ENCODE measurements at places on chromosomes 3 and 15.

- DNase-seq: no peak
Measured at GRCh38 chr15:79211481-79211880, 71.0 kb upstream of the ANKRD34C start.

GRCh38 chr3:15330031-15330596, 2.3 kb downstream of the SH3BP5 start:
- DNase-seq: no peak

GRCh38 chr15:90035095-90035839, 34.1 kb downstream of the ZNF710 start:
- DNase-seq: no peak

DNA sequence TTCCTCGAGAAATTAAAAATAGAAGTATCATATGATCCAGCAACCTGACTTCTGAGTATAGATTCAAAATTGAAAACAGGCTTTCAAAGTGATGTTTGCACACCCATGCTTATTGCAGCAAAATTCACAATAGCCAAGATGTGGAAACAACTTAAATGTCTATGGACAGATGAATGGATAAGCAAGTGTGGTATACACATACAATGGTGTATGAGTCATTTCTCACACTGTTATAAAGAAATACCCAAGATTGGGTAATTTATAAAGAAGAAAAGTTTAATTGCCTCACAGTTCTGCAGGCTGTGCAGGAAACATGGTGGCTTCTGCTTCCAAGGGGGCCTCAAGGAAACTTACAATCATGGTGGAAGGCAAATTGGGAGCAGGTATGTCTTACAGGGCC, 100.8 kb downstream of the KLF13 start:
- no peak for DNase-seq

DNA sequence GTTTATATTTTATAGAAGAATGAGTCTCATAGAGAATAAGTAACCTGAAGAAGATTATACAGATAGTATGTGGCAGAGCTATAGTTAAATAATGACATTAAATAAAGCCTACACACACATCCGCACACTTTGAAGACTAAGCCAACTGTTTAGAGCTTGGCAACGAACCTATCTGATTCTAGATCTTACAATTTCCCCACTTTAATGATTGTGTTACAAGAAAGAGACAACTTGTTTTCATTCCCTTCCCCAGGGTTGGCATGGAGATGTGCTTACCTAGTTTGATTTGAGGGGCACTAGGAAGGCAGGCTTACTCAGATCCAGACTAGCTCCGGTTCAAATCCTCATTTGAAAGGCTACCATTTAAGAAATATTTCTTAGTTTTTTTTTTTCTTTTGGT, 61.9 kb upstream of the CBLB start:
- no peak for DNase-seq

- no peak for DNase-seq
Measured at GRCh38 chr3:156109989-156110388, 10.4 kb upstream of the KCNAB1 start.

DNA sequence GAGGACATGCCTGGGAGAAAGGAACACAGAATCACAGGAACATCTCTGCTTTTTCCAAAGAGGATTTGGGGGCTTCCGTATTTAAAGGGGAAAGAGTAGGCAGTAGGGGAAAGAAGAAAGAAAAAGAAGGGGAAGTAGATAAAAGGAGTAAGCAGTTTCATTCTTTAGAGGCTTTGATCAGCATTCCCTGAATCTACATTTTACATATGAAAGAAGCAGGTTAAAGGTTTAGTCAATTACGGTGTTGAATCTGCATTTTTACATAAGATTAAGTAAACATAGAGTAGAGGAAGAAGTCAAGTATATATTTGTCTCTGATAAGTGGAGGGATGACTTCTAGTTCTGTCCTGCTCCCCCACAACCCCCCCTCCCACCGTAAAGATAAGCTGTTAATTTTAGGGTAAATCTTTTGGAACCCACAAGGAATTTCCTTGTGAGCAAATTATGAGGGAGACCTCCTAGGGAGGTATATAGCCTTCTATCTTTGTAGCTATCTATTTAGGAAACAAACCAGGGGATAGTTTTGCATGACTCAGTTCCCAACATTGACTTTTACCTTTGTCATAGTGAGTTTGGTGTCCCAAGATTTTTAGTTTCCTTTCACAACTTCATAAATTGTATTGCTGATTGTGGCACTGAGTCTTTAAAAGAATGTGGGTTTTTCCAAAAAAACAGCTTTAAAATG, 8.7 kb upstream of the P2RY12 start:
- no peak for DNase-seq

GRCh38 chr3:108736821-108737220, 20.4 kb downstream of the RETNLB start:
- no peak for DNase-seq

GRCh38 chr3:177646749-177647148, 449.5 kb upstream of the TBL1XR1 start:
- DNase-seq: no peak

GRCh38 chr3:159947220-159947619, 41.4 kb upstream of the IL12A start:
- DNase-seq: no peak

DNA sequence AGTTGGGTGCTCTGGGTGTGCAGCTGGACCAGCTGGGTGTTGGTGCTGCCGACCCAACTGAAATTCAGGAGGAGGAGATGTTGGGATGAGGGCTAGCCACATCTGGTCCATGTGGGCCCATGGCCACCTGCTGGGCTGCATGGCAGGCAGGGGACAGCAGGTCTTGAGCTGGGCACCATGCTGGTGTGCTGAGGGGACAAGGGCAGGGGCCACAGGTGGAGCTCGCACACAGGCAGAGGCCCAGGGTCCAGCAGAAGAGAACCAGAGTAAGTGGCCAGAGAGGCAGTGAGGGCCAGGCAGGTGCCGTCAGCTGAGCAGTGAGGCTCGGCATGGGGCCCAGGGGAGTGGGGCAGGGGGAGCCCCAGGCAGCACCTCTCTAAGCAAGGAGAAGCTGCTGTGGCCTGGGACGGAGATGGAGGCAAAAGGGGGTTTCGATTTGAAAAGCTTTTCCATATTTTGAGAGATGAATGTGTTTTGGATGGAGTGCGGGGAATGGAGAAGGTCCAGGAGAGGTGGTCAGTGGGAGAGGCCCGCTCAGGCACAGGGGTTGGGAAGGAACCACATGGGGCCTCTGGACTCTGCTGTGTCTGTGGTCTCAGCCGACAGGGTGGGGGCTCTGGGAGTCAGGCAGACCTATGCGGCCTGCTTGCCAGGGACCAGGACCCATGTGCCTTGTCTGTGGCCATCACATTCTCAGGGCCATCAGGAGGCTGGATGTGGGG, 30.5 kb upstream of the PLXNA1 start:
- DNase-seq: no peak

GRCh38 chr3:90241481-90241880, 1134.1 kb downstream of the EPHA3 start:
- no peak for DNase-seq

GRCh38 chr3:167814441-167814951, 79.0 kb downstream of the SERPINI1 start:
- peak; percentile 5 for DNase-seq

DNA sequence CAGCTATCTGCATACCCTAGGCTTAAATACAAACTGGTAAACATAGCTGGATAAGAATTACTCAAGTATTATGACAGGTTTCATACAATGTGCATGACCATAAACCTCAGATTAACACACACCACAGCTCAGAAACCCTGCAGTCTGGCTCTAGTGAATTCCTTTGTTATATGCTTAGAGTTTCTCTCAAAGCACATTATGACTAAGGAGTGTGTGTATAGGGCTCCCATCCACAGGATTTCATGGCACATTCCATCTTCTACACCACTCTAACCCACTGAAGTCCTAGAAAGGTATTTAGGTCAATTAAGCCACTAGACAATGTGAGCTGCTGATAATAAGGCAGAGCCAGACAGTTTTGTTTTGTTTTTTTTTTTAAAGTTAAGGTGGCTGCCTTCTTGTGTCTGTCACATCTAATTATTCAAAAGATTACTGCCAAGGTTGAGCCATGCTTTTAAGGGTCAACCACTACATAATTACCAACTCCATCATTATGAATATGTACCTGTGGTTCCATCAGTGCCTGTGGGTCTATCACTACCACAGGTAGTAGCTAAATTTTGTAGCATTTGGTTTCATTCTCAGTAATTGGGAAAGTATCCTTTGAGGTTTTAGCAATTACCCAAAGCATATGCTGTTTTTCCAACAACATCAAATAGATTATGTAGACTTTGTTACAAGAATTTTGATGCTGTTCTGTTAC, 107.0 kb downstream of the ALCAM start:
- no peak for DNase-seq

DNA sequence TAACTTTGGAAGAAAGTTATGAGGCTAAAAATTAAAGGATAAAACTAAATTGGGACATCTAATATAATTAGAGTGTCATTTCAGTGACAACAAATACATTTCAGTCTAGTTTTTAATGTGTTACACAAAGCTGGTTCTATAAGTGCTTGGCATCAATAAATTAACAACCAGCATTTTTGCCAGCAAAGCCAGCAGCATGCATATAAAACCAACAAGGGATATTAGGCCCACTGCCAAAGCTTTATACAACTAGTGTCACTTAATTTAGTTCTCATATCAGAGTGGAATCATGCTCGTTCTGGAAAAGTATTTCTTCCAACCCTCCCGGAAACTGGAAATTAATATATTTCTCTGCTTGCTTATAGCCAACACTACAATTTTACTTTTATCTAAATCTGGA, 88.8 kb downstream of the THBS1 start:
- no peak for DNase-seq

- DNase-seq: no peak
Measured at GRCh38 chr3:101979033-101979432, 129.7 kb downstream of the NFKBIZ start.

DNA sequence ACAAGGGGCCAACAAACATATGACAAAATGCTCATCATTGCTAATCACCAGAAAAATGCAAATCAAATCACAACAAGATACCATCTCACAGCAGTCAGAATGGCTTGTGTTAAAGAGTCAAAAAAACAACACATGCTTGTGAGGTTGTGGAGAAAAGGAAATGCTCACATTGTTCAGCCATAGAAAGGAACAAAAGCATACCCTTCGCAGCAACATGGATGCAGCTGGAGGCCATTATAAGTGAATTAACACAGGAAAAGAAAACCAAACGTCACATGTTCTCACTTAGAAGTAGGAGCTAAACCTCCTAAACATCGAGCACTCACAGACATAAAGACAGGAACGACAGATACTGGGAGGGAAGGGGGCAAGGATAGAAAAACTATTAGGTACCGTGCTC, 678.4 kb upstream of the GRM7 start:
- no peak for DNase-seq

- DNase-seq: no peak
Measured at GRCh38 chr15:88430051-88430450, 37.1 kb downstream of the MRPL46 start.

DNA sequence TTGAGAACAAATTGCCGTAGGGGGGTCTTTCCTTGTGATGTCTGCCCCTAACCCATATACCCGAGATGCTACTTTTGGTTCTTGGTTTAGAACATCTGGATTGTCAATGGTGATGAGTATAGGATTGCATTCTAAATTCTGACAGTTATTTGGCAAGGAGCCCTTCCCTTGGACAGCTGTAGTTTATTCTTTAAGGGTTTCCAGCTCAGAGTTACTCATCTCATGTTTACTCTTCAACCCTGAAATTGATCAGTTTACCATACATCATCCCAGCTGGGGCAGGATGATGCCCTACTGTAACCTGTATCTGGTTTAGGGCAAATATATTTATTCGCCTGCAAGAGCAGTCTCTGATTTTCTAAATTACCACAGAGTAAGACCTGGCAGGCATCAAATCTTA, 85.7 kb upstream of the XCR1 start:
- no peak for DNase-seq
